ENCODE measurements at places on chromosomes 11 and 22. TPM values are rescaled to one million over a fixed set of nuclear protein-coding genes. Genes with fewer than 3 reads are reported as not detected.

The DRG1 gene
- 87.5 TPM for total RNA-seq

The KDM4F gene
- not detected for total RNA-seq

The MRGPRF gene
- total RNA-seq = 26.2 TPM

The TRIM51 gene
- not detected for total RNA-seq

The C11orf21 gene
- total RNA-seq = 0.43 TPM

The OR51I1 gene
- not detected for total RNA-seq

The FREY1 gene
- 2.2 TPM for total RNA-seq

The TMEM191B gene
- total RNA-seq = not detected

The B3GAT1 gene
- total RNA-seq = not detected

The MFNG gene
- total RNA-seq = 0.86 TPM

The MFRP gene
- not detected for total RNA-seq

The ARHGAP42 gene
- 23.2 TPM for total RNA-seq

The MYBPC3 gene
- not detected for total RNA-seq

The EI24 gene
- total RNA-seq = 87.3 TPM

The GRAP2 gene
- not detected for total RNA-seq

The OR4A16 gene
- not detected for total RNA-seq

The CHRM1 gene
- not detected for total RNA-seq

The CFAP300 gene
- total RNA-seq = 11.0 TPM

The SCGB2A2 gene
- not detected for total RNA-seq

The SCGB1C1 gene
- not detected for total RNA-seq

The P4HA3 gene
- 5.6 TPM for total RNA-seq

The SEZ6L gene
- total RNA-seq = 0.11 TPM

The NNMT gene
- 975 TPM for total RNA-seq

The FAM180B gene
- total RNA-seq = 0.26 TPM

The APBB1 gene
- total RNA-seq = 37.8 TPM

The NKAPD1 gene
- 34.9 TPM for total RNA-seq

The PIH1D2 gene
- total RNA-seq = 5.5 TPM

The AQP11 gene
- 0.78 TPM for total RNA-seq

Data from articular chondrocyte of knee joint (primary cell).